ENCODE measurements at places on chromosomes 3 and 15. TPM values are rescaled to one million over a fixed set of nuclear protein-coding genes. Genes with fewer than 3 reads are reported as not detected.

Gene NMNAT3
- 9.7 TPM for total RNA-seq

Gene C3orf70
- total RNA-seq = 0.57 TPM

Gene MYZAP
- total RNA-seq = 23.3 TPM

Gene KIF23
- 33.2 TPM for total RNA-seq

Gene APBA2
- 9.9 TPM for total RNA-seq

Gene ST3GAL6
- 5.3 TPM for total RNA-seq

Gene PCLAF
- total RNA-seq = 30.7 TPM
